ENCODE measurements at places on chromosomes 2 and 18. TPM values are rescaled to one million over a fixed set of nuclear protein-coding genes. Genes with fewer than 3 reads are reported as not detected.

MARCHF7 gene
- 68.7 TPM for total RNA-seq

DNA sequence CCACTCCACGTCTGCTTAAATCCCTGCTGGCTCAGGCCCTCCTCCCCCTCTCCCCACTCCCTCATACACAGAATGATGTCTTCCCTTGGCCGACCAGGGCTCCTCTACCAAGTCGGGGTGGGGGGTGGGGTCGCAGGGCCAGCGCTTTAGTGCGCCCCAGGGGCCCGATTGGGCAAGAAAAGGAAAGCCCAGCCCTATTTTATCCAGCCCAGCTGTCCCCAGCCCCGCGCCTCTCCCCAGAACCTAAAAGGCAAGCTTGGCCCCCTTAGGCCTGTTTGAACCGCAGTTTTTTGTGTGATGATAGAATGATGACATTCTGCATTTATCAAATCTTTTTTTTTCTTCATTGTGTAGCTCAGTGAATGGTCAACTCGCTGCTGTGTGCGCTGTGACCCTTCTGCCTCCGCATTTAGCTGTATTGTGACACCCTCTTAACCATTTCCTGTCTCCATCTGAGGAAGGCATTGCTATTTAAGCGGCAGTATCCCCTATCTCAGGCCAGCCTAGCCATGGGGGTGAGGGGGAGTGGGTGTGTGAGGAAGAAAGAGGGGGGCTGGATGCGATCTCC lies 231.4 kb downstream of the HAUS1 start:
- no peak overlapping the region for H3K4me3 ChIP-seq
- H3K36me3 ChIP-seq, result no peaks in the 10 kb centered on the region
- peaks cover 3% of the 10 kb centered on the region for H3K4me1 ChIP-seq
- peaks cover 9% of the 10 kb centered on the region for H3K27me3 ChIP-seq
- H3K27ac ChIP-seq, result no peak overlapping the region

C2orf80 gene
- not detected for total RNA-seq

DNA sequence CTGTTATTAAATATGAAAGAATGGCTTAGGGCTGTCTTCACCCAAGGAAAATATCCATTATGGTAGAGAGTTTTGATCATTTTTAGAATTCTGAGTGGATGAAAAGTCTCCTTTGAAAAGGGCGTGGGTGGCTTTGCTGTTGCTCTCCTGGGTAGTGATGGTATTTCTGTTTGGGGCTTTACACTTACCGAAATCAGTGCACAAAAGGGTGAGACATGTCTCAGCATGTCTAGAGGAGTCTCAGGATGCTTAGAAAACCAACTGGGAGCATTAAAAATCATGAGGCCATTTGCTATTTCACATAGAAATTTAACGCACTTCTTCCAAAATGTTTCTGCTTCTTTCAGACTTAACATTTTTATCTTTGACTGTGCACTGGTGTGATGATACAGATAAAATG lies 49.6 kb downstream of the ZCCHC2 start:
- H3K27ac ChIP-seq, result peak overlapping the region; percentile 9
- peaks cover 30% of the 10 kb centered on the region for H3K36me3 ChIP-seq
- H3K4me1 ChIP-seq, result peaks cover 4% of the 10 kb centered on the region
- H3K27me3 ChIP-seq, result no peaks in the 10 kb centered on the region

- no peak overlapping the region for H3K4me3 ChIP-seq
- H3K4me1 ChIP-seq, result no peaks in the 10 kb centered on the region
- H3K27me3 ChIP-seq, result no peaks in the 10 kb centered on the region
Measured at GRCh38 chr2:37774976-37775907, 103.8 kb upstream of the CDC42EP3 start.

FHL2 gene
- 3.0 TPM for total RNA-seq

MSH2 gene
- total RNA-seq, result 51.1 TPM

GRCh38 chr2:61229936-61230335 lies 67.9 kb downstream of the C2orf74 start:
- DNase-seq, result no peak
- no peaks in the 10 kb centered on the region for H3K27me3 ChIP-seq
- peaks cover 10% of the 10 kb centered on the region for H3K36me3 ChIP-seq
- H3K27ac ChIP-seq, result no peak overlapping the region

- no peak for DNase-seq
- no peaks in the 10 kb centered on the region for H3K27me3 ChIP-seq
- H3K4me3 ChIP-seq, result no peak overlapping the region
- no peak overlapping the region for H3K27ac ChIP-seq
Measured at GRCh38 chr18:29172756-29173067, 995.8 kb upstream of the CDH2 start.

Data from GM12878 (cell line).